ENCODE measurements at places on chromosomes 7 and 10. TPM values are rescaled to one million over a fixed set of nuclear protein-coding genes. Genes with fewer than 3 reads are reported as not detected.

DNA sequence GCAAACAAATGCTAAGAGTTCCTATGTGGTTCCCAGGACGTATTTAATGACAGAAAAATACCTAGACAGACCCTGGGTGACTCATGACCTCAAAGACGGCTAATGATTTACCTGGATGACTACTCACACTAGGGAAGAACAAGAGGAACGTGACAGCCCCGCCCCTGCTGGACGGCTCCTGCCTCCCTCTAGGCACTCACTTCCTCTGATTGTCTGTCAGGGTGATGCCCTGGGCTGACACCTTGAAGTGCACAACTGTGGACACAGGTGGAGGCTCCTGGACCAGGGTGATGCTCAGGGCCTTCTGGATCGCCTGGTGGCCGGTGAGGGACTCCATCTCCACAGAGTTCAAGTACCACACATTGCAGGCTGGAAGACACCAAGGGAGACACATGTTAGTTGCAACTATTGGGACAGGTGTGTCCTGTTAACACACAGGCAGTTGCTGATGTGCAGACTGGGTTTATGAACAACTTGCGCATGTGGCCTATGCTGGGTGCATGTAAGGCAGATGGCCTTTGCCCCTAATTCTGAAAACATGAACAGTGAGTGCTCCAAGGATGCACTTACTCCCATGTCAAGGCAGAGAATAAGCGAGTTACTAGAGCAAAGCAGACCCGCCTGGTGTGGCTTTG is 298.3 kb downstream of the TNS3 start:
- no peak for DNase-seq

DNA sequence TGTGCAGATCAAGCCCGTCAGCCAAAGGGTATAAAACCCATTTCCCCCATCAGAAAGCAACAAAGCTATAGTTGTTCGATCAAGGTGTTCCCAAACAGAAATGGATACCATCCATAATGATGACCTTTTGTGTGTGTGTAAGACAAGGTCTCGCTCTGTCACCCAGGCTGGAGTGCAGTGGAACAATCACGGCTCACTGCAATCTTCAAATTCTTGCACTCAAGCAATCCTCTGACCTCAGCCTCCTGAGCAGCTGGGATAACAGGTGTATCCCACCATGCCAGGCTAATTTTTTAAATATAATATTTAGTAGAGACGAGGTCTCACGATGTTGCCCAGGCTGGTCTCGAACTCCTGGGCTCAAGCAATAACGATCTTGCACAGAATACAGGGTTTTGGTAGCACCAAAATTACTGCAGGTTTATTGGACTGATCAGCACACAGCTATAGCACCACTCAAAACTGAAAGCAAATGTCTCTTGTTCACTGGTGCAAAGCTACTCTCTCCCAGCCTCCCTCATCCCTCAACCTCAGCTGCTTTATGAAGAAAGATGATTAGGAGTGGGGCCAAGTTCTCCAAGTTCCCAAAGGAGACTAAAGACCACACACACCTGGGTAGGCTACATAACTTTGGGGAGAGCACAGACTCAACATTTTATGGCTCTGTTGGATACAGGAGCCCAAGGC is 80.5 kb downstream of the ABI1 start:
- DNase-seq: no peak

DNA sequence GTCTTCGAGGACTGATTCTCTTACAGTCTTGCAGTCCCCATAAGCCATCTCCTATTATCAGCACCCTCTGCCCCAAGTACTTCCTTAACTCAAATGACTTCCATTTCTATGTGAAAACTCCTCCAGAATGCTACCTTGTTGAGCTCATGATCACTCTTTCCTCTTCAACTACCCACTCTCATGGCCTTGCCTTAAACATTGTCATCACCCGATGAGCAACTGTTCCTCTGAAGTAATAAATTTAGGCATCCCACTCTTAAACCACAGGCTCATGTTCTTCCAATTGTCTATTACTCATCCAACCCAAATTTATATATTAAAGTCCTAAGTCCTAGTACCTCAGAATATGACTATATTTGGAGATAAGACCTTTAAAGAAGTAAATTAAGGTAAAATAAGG is 152.9 kb downstream of the C1GALT1 start:
- no peak for DNase-seq

- DNase-seq: no peak
Observed at GRCh38 chr7:70627461-70627860, 504.5 kb upstream of the GALNT17 start.

- DNase-seq: no peak
Observed at GRCh38 chr7:157977717-157978496, 609.7 kb downstream of the PTPRN2 start.

- peak; percentile 17 for DNase-seq
Observed at GRCh38 chr7:121164247-121164646, 164.6 kb upstream of the WNT16 start.

DNA sequence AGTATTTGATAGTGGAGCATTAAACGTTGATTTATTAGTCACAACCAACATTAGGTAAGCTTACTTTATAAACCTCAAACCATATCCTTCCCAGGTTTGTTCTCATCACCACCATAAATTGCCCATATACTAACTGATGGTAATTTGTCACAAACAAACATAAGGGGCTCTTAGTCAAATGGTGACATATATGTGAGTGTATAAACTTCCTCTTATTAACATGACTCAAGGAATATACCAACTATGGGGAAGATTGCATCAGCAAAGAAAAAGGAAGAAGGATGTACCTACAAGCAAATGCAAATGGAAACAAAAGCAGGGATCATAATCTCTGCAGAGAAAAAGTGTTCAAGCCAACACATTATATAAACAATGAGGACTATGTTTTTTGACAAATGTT is 418.2 kb upstream of the AKR1E2 start:
- DNase-seq: peak; percentile 16

- no peak for DNase-seq
Observed at GRCh38 chr10:34200355-34200901, 614.7 kb downstream of the PARD3 start.

DNA sequence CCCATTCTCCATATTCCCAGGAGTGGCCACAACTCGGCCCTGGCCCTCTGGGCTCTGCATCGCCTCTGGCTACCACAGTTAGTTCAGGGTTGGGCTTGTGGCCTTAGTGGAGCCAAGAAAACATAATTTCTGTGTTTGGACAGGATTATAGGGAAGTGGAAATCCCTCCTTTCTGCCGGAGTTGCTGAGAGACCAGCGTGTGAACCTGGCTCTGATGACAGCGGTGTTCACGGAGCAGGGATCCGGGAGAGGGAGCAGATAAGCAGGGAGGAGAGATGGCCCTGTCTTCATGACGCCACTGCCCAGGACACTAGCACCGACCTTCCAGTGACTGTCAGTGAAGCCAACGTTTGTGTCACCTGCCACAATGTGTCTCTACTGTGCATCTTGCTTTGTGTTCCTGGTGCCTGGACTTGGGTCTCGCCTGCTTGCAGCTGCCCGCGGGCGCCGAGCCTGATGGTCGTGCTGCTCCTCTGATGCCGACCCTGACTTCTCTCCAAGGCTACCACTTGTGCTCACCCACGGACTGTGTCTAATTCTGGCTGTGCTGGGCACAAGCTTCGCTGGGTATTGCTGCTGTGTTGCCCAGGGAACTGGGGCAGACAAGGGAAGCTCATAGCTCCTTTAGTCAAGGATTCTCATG is 67.0 kb upstream of the VIPR2 start:
- DNase-seq: no peak

- no peak for DNase-seq
Observed at GRCh38 chr10:54758791-54759190, 42.2 kb downstream of the PCDH15 start.

DNA sequence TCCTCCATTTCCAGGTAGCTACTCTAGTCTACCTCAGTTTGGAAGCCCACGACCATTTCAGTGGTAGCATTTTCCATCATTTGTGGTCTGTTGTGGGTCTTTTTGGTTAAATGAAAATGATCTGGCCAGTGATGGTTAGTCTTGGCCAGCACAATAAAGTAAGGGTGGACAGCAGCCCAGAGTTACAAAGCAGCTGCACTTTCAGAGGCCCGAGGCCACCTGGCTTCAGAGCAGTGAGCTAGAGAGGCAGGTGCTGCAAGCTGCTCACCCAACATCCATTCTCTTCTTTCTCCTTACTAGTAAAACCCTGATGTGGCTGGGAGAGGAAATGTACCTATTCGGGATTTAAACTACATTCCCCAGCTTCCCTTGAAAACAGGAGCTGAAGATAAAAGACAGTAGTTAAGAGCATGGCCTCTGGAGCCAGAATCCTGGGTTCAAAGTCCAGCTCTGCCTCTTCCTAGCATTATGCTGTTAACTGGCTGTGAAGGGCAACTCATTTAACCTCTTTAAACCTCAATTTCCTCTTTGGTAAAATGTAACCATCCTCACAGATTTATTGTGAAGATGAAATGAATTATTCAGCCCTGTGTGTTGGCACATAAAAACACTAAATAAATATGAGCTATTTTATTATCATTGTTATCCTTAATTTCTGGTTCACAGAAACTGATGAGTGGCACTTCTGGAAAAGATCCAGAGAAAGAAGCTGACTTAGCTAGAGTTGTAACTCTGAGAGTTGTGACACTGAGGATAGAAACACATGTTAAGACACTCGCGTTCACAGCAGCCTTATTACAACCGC is 517.4 kb downstream of the PARD3 start:
- no peak for DNase-seq

GRCh38 chr10:4137299-4137698 is 352.3 kb upstream of the KLF6 start:
- no peak for DNase-seq

CALHM1 gene
- not detected for total RNA-seq

ITIH5 gene
- total RNA-seq: not detected

ZNF107 gene
- 8.3 TPM for total RNA-seq

LRRD1 gene
- not detected for total RNA-seq

MYPN gene
- 0.87 TPM for total RNA-seq

WDR86 gene
- 0.86 TPM for total RNA-seq

CHRM2 gene
- total RNA-seq: 4.6 TPM

Data from A673 (cell line).